ENCODE measurements at places on chromosomes 5 and 9.
A peak's percentile ranks its signal among the peaks of the same experiment; 100 is the strongest.

GRCh38 chr9:14165376-14166035 lies 148.4 kb downstream of the NFIB start:
- DNase-seq = no peak

- no peak for DNase-seq
These were observed 97.6 kb downstream of the CDH10 start for GRCh38 chr5:24547132-24547531.

DNA sequence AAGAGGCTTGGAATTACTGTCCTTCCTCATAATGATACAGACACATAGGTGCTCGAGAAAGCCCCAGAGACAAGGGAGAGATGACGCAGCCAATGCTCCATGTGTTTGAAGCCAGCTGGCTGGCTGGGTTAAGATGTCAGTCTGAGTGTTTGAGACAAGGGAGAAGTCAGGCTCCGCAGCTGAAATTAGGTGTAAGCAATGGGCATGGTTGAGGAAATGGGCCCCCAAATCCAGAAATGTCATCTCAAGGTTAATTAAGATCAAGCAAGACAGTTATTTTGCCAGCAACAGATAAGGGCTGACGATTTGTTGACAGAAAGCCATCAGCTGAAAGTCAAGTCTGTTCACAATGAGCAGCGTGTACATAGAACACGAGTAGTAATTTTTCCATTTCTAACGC lies 713.4 kb downstream of the IRX1 start:
- no peak for DNase-seq

GRCh38 chr5:140075371-140075770 lies 32.3 kb upstream of the NRG2 start:
- peak; percentile 17 for DNase-seq

GRCh38 chr5:122772446-122772845 lies 2.4 kb upstream of the SNX2 start:
- no peak for DNase-seq
